Pancreas (tissue), 10 donors: ENCODE measurements at places on chromosomes 5 and 9. TPM values are rescaled to one million over a fixed set of nuclear protein-coding genes. Genes with fewer than 3 reads are reported as not detected.

- no peak overlapping the region for H3K4me3 ChIP-seq
- H3K36me3 ChIP-seq: no peaks in the 10 kb centered on the region
- H3K4me1 ChIP-seq: peaks cover 11% of the 10 kb centered on the region
- no peak overlapping the region for H3K27ac ChIP-seq
- no peak for DNase-seq
Measured at GRCh38 chr5:60522292-60522905, 177.6 kb downstream of the DEPDC1B start.

DNA sequence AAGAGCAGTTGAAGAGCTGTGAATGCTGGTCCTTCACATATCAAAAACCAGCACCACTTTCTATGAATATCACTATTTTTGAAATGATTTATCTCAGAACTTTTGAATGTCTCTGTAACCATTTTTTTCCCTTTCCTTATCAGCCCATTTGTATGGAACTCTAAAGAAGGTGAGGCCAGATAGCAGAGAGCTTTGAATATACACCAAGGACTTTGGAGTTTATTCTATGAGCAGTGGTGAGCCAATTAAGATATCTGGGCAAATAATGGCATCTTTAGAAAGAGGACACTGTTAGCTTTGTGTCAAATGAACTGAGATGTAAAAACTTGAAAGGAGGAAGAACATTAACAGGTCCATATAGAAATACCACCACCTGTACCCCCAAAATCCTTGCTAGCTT is 22.0 kb downstream of the KCTD16 start:
- H3K27ac ChIP-seq: no peak overlapping the region
- H3K4me3 ChIP-seq: no peak overlapping the region
- no peaks in the 10 kb centered on the region for H3K36me3 ChIP-seq
- DNase-seq: no peak

GRCh38 chr9:69674716-69675438 is 2.7 kb upstream of the APBA1 start:
- no peak for DNase-seq
- H3K4me1 ChIP-seq: no peaks in the 10 kb centered on the region
- no peaks in the 10 kb centered on the region for H3K27me3 ChIP-seq
- H3K27ac ChIP-seq: no peak overlapping the region

DNA sequence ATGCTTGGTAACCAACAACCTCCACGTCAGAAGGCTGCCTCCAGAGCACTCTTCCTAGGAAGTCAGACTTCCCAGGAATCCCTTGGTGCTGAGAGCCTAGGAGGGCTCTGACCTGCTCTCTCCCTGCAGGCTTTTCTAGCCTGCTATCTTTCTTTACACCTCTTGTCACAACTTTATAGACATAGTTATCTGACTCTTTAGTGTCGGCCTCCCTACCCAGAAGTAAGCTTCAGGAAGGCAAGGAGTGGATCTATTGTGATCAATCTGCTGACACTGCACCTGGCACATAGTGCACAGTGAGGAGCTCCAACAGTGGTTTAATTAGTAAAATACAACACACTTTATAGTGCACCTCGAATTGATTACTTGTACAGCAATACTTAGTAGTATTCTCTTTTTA is 2.3 kb downstream of the AFAP1L1 start:
- no peak overlapping the region for H3K27ac ChIP-seq
- no peaks in the 10 kb centered on the region for H3K36me3 ChIP-seq
- H3K4me1 ChIP-seq: peaks cover 3% of the 10 kb centered on the region
- DNase-seq: no peak
- H3K27me3 ChIP-seq: no peaks in the 10 kb centered on the region

CA9 gene
- 2.7 TPM for total RNA-seq

ADGRD2 gene
- total RNA-seq: not detected
